NCI-H2171 (cell line): ENCODE measurements at places on chromosomes 1 and 21.

DNA sequence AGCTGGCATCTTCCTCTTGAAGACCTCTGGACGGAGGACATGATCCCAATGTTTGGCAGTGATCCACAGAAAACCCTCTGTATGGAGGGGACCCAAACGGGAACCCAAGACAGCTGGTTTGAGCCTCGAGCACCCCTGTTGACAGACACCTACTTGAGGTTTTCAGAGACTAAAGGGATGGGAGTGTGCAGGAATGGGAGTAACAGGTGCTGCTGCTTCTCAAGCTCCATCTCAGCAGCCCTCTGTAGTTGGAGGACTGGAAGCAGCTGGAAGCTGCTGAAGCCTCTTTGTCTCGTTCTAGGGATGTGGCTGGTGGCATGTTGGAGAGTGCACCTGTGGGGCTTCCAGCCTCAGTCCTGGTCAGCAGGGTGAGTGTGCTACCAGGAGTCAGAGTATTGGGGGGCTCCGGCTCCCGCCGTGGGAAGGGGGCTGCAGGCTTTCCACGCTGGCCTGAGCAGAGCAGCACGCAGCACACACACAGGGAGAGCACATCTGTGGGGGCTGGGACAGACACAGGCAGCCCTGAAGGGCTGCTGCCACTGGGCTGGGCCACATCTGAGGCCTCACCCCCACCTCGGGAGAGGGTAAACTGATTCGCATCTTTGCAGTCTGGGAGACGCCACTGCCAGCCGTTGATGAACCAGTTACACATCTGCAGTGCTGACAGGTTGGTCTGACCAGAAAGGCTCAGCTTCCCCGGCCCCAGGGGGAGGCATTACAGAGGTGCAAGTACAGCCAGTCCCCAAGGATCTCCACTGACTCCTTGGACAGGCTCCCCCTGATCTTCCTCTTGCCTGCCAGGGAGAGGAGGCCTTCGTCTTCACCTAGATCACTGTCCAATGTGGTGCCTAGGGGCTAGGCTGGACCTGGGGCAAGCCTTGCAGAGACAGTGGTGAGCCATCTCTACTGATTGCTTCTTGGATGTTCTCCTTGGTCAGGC, 56.6 kb downstream of the ADSS2 start:
- no peak for DNase-seq

- no peak for DNase-seq
Observed at GRCh38 chr1:247440001-247440620, 17.8 kb downstream of the OR2B11 start.

DNA sequence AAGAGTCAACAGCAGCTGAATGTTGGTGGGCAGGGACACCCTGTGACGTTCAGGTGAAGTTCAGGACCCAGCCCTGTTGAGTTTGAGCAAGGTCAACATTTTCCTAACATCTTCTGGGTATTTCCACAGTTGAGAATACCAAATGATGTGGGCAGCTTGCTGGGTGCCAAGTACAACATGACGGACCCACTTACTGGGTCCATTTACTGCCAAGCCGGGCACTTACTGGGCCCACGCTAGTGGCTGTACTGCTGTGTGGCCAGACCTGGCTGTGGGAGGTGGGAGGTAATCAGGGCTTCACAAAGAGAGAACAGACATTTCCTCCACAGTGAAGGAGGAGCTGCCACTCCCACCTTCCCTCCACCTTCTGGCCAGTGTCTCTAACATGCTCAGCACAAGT, 99.2 kb downstream of the PSMG1 start:
- no peak for DNase-seq

DNA sequence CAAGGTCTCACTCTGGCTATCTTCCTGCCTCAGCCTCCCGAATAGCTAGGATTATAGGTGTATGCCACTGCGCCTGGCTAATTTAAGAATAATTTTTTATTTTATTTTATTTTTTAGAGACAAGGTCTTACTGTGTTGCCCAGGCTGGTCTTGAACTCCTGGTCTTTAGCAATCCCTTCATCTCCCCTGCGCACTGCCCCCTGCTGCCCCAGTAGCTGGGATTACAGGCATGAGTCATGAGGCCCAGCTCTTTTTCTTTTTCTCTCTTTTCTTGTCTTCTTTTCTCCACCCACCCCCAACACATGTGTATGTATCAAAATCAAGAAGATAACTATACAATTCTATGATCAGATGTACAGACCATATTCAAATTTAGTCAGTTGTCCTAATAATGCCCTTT, 87.2 kb downstream of the PEX14 start:
- no peak for DNase-seq

DNA sequence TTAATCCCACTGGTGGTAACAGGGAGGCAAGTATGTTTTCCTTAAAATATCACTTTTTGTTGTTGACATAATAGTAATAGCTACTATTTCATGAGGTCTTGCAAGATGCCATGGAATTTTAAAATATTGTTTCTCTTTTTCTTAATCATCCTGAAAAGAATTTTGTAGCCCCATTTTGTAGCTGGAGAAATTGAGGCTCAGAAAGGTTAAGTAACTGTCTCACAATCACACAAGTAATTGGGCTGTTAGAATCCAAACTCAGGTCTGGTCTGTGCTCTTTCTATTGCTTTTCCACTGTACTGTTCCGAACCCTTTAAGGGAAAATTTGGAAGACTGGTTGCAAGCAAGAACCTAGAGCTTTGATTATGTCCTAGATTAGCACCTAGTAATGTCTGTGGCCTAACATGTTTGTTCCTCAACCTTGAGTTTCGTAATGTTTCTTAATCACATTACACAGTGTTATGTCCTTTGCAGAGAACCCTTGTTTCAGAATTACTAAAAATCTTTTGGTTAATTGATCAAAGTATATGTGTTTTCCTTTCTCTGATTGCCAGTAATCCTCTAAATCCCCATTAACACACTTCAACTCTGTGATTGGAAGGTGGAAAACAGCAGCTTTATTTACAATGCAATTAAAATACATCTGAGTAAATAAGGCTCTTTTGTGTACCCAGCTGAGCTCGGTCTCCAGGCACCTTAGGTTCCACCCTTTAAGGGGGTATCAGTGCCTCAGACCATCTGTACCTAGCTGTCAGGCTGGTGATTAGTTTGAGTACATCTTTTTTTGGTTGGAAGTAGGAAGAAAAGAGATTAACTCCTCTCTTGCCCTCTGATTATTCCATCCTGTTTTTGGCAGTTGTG, 10.4 kb downstream of the LRRC42 start:
- peak; percentile 88 for DNase-seq

DNA sequence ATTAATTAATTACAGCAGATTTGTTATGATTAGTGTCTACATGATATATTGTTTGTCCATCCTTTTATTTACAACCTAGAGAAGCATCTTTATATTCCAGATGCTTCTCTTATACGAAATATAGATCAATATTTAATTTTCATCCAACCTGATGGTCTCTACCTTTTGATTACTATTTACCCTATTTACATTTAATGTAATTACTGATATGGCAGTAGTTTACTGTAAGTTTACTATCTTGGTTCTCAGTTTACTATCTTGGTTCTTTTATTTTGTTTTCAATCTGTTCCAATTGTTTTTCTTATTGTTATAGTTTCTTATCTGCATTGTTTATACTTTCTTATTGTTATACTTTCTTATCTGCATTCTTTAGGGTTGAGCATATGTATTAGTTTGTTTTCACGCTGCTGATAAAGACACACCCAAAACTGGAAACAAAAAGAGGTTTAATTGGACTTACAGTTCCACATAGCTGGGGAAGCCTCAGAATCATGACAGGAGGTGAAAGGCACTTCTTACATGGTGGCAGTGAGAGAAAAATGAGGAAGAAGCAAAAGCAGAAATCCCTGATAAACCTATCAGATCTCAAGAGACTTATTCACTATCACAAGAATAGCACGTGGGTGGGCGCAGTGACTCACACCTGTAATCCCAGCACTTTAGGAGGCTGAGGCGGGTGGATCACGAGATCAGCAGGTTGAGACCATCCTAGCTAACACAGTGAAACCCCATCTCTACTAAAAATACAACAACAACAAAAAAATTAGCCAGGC, 28.9 kb downstream of the FAF1 start:
- no peak for DNase-seq

DNA sequence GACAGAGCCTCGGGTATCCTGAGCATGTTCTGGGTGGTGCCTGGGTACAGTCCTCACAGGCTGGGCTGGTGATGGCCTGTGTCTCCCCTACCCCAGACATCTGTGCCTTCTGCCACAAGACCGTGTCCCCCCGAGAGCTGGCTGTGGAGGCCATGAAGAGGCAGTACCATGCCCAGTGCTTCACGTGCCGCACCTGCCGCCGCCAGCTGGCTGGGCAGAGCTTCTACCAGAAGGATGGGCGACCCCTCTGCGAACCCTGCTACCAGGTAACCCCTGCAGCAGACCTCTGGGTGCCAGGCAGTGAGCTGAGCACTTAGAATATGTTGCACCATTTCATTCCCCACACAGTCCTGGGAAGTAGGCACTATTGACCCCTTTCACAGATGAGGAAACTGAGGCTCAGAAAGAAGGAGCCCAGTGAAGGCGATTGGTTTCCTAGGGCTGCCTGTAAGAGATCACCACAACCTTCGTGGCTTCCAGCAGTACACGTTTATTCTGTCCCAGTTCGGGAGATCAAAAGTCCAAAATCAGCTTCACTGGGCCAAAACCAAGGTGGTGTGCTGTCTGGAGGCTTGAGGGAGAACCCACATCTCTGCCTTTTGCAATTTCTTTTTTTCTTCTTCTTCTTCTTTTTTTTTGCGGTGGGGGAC, 11.8 kb downstream of the FBLIM1 start:
- no peak for DNase-seq

DNA sequence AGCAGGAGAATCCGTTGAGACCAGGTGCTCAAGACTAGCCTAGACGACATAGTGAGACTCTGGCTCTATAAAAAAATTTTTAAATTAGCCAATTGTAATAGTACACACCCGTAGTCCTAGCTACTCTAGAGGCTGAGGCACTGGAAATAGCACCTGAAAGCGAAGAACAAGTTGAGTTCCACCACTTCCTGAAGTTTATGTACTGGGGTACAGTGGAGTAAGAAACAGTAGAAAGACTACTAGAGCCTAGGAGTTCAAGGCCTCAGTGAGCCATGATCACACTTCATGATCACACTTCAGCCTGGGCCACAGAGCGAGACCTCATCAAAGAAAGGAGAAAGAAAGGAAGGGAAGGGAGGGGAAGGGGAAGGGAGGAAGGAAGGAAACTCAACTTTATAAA, 19.8 kb downstream of the RSBN1 start:
- no peak for DNase-seq

DNA sequence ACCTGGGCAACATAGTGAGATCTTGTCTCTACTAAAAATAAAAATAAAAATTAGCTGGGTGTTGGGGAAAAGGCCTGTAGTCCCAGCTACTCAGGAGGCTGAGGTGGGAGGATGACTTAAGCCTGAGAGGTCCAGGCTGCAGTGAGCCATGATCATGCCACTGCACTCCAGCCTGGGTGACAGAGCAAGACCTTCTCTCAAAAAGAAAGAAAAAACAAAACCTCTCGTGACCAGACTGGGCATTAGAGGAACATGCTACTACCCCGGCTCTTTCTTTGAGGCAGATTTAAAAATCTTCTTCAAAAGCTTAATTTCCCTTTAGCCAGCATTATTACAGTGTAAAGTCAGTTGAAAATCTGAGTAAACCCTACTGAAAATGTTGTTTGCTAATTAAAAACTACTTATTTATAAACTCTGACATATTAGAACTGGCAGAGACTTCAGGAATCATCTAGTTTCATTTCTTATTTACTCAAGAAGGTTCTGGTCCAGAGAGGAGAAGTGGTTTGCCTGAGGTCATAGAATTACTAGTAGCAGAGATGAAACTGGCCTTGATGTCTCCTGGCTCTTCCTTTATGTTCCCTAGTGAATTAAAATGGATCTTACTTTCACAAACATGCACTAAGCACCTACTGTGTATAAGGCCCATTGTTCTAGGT, 11.6 kb upstream of the ELAVL4 start:
- DNase-seq: no peak

- DNase-seq: no peak
Observed at GRCh38 chr1:182641561-182641960, 37.4 kb upstream of the RGS16 start.

DNA sequence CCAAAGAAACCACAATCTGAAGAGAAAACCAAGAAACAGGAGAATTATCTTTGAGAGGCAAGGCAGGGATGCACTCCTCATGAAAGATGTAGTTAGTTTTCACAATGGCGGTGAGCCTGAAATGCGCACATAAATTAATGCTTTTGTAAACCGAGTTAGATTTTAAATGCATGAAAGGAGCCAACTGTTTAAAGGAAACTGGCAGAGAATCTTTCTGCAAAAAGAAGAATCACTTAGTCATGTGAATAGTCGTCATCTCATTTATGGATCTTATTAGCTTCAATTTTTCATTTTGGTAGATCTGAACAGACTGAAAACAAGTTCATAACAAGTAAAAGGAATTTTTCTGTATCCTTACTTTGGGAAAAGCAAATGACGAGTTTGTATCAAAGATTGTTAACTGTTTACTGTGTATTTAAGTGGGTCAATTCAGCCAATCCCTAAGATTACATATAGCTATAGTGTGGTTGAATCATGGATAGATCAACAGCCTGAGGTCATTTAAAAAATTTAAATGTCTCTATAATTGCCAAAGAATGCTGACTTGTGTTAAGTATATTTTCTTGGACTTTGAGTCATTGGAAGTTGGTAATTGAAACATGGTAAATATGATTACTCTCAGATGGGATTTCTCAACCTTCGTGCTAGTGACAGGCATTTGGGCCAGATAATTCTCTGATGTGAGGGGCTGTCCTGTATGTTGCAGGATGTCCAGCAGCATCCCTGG, 226.6 kb upstream of the KAZN start:
- DNase-seq: no peak

DNA sequence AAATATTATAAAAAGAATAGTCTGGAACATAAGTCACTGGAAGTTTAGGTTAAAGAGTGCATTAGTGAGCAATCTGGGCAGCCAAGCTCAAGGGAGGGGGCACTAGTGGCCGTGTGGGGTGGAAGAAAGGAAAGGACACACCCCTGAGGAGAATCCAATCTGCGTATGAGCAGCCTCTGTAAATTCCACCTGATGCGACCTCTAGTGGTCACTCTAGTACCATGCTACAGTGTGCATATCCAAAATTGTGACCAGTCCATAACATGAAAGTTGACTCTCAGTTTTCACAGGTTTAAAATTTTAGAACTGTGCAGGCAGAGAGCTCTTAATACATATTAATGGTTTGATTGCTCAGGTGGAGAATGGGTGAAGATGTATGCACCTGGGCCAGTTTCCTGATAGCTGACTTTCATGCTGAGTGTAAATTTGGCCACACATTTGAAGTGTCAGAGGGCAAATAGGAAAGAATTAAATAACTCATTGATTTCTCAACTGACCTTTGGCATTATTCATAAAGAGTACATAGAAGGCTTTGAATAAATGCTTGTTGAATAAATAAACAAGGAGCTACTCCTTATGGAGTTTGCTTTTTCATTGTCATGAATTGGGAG, 105.9 kb upstream of the C21orf91 start:
- peak; percentile 26 for DNase-seq

- DNase-seq: no peak
Observed at GRCh38 chr1:34867415-34867814, 7.9 kb upstream of the SMIM12 start.

DNA sequence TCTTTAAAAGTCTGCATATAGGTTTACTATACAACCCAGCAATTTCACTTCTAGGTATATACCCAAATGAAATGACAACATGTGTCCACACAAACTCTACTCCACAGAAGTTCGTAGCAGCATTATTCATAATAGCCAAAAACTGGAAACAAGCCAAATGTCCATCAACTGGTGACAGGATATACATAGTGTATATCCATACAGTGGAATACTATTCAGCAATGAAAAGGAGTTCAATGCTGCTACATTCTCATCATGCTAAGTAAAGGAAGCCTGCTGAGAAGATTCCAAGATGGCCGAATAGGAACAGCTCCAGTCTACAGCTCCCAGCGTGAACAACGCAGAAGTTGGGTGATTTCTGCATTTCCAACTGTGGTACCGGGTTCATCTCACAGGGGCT, 200.6 kb downstream of the PATJ start:
- no peak for DNase-seq
